Renal cortex interstitium (tissue), 15 donors: ENCODE measurements at places on chromosomes 1 and 21. TPM values are rescaled to one million over a fixed set of nuclear protein-coding genes. Genes with fewer than 3 reads are reported as not detected.

- DNase-seq, result no peak
These were observed 999 bp downstream of the THAP3 start for GRCh38 chr1:6625584-6626149.

DNA sequence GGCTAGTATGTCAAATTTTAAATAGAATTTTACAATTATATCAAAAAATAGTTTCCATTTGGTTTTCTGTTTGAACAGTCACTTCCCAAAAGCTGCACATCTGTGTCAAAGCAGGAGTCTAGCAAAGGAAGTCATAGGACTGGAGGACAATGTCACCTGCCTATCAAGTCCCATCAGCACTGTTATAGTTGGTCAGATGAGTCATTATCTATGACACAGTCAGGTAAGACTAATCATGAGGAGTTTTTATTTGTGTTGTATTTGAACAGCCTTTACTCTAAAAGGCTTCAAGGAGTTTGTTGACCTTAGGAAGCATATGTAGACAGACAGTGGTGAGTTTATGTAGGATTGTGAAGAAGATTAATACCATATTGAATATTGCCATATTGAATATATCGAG lies 74.2 kb upstream of the QSOX1 start:
- DNase-seq, result no peak

DNA sequence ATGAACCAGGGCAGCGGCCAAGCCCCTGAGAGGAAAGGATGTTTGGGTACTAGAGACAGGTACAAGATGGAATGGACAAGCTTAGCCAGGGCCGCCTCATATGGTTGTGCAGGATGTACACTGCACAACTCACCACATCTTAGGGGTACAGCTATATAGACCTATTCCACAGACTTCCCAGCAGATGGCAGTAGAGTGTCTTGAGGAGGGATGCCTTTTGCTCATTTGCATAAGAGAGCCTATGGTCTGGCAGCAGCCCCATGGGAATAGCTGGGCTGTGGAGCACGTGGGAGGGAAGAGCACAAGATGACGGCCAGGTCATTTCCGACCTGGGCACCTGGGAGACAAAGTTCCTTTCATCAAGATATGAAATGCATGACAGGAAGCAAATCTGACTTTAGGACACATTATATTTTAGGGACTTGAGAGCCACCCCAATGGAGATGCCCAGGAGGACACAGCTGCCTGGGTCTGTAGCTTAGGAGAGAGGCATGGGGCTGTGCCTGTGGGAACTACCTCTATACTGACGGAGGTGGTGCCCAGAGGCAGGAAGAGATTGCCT lies 215.5 kb downstream of the KCNJ6 start:
- DNase-seq, result no peak

TBX15 gene
- 0.24 TPM for polyA plus RNA-seq

GRCh38 chr1:103326595-103326994 lies 198.9 kb upstream of the RNPC3 start:
- DNase-seq, result no peak

- no peak for DNase-seq
These were observed 5.4 kb downstream of the VPS45 start for GRCh38 chr1:150072959-150073358.

FAM110D gene
- 0.67 TPM for polyA plus RNA-seq

DNA sequence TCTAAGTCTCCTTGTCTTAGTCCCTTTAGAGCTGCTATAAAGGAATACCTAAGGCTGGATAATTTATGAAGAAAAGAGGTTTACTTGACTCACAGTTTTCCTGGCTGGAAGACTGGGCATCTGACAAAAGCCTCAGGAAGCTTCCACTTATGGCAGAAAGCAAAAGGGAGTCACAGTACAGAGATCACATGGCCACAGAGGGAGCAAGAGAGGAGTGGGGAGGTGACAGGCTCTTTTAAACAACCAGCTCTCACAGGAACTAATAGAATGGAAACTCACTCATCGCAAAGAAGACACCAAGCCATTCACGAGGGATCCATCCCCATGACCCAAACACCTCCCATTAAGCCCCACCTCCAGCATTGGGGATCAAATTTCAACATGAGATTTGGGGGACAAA lies 68.8 kb downstream of the DDAH1 start:
- DNase-seq, result no peak

DNA sequence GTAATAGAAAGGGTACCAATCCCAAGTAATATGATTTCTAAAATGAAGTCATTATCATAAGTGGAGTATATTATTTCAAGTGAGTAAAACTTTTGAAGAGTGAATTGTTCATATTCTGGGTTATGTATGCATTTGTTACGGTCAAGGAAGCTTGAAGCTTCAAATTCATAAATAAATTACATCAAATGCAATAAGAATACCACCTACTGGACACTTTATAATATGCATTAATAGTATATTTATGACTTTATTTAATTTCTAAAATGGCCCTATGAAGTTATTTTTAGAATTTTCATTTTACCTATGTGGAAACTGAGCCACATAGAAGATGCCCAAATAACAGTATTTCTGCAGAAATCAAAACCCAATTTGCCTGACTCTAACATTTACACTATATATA lies 260.6 kb downstream of the SMYD3 start:
- DNase-seq, result no peak

DNA sequence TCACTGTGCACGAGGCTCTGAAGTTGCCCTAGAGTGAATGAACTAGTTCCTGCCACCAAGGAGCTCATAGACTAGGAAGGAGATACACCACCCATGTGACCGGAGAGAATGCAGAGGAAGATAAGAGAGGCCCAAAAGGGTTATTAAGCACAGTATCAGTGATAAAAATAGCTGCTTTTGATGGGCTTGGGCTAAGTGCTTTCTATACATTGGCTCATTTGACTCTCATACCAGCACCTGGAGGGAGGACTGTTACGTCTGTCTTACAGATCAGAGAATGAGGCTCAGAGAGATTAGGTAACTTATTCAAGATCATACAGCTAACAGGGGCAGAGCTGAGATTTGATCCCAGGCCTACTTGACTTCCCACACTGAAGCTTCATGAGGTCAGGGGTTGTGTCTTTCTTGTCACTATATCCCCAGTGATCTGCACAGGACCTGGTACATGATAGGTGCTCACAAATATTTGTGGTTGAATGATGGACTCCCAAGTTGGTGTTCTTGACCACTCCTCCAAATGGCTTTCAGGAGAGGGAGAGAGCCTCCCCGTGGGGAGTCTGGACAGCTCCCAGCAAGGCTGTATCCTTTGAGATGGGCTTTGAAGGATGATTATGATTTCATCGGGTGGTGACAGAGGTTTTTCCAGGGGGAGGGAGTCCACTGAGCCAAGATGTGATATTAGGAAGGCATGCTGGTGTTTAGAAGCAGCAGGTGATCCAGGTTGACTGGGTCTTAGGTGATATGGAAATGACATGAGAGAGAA lies 14.4 kb downstream of the PPFIA4 start:
- no peak for DNase-seq

GRCh38 chr21:24456358-24456757 lies 1150.9 kb downstream of the MRPL39 start:
- DNase-seq, result no peak

- no peak for DNase-seq
These were observed 67.6 kb upstream of the ST6GALNAC5 start for GRCh38 chr1:76799700-76800099.

DNA sequence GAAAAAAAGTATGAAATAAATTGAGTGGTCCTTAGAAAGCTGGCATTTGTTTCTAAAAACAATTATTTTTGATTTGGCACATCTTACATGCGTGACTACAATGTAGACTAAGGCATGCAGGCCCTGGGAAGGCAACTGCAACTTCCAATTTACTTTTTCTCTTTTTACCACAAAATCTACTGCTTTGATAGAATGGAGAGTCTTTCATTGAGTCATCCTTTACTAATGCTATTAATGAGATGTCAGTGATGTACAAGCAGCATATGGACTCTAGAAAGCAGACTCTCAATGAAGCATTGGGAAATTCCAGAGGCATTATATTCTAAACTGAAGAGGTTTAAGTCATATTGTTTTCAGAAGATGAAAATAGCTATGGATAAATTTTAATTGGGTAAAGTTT lies 29.6 kb upstream of the PRRX1 start:
- DNase-seq, result no peak

- no peak for DNase-seq
These were observed 38.6 kb upstream of the CCDC190 start for GRCh38 chr1:162899422-162900146.

TRIM17 gene
- 9.4 TPM for polyA plus RNA-seq

INKA2 gene
- polyA plus RNA-seq, result 3.6 TPM

DNA sequence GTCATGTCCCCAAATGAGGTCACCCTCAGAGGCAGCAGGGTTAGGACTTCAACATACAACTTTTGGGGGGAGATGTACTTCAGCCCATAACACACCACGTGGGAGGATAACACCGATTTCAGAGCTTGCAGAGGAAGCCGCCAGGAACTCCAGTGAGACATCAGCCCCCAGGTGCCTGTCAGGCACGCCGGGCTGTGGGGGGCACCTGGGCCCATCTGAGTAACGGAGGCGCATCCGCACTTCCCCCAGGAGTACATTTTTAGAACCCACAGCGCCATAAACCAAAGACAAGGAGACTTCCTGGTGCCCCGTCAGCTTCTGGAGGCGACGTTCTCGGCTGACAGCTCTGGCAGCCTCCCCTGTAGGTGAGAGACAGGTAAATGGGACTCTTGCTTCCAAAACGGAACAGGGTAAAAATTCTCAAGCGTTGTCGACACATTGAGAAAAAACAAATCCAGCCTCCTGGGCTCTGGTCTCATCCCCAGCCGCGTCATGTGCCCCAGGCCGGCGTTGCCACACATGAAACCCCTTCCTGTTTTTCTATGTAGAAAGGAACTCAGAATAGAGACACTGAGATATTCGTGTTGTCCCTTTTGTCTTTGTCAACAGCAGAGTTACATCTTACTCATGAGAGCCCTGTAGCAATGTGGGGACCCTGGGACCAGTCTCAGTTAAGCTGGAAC lies 93.3 kb downstream of the PDE9A start:
- DNase-seq, result no peak

GJC2 gene
- 1.0 TPM for polyA plus RNA-seq

DNA sequence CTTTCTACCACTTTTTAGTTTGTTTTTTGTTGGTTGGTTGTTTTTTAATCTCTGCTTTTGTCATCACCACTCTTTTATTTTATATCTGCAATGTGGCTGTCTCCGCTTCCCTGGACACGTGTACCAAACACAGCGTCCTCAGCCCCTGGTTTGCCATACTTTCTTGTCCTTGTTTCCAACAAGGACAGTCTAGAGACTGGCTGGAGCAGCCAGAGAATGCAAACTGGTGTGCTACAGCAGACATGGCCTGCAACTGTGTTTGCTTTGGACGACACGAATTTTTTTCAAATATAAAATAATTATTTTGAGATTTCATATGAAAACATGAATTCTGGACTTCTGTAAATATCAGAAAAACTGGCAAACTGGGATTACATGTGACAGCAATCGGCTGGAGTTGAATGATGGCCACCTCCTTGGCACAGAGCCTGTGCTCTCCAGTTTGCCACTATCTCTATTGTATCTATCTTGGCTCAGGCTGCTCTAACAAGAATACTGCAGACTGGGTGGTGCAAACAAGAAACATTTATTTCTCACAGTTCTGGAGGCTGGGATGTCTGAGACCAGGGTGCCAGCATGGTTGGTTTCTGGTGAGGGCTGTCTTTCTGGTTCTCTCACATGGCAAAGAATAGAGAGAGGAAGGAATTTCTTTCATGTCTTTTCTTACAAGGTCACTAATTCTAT lies 34.6 kb upstream of the POU2F1 start:
- DNase-seq, result no peak

TIAM1 gene
- polyA plus RNA-seq, result 15.9 TPM

DNA sequence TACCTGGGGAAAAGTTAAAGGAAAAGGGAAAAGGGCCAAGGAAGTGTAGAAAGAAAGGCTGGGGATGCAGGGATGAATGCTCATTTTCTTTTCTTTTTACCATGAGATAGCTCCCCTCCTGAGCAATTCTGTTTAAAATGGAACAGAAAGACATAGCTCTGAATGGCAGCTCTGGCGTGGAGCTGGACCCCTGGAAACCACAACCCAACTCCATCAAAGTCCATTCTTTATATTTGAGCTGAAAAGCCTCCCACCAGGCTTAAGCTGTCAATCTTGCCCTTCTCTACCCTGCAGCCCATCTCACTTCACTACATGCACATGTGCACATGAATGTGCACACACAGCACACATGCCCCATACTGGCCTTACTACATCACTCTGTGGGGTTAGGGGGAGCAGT lies 69.2 kb downstream of the TNR start:
- no peak for DNase-seq

- no peak for DNase-seq
These were observed 87.9 kb upstream of the LYST start for GRCh38 chr1:235954306-235955283.

MFN2 gene
- 60.7 TPM for polyA plus RNA-seq

GRCh38 chr1:218413179-218413578 lies 68.0 kb downstream of the TGFB2 start:
- no peak for DNase-seq

- DNase-seq, result no peak
These were observed 68.3 kb upstream of the BCAR3 start for GRCh38 chr1:93749894-93750301.

- no peak for DNase-seq
These were observed 57.5 kb upstream of the SDC3 start for GRCh38 chr1:30965924-30966599.

DNA sequence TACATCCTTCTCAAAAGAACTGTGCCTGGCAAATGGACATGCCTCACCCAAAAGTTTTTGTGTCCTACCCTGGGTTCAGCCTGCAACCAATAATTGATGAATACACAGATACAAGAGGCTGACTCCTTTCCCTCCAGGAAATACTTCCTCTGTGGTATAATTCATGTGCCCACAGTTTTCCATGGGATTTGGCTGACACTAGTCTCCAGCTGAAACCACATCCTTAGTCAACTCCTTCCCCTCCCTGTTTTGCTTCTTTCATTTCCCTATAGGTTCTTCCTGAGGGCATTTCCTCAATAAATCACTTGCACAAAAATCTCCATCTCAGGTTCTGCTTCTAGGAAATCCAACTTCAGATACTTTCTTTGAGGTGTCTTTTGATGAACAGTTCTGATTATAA lies 436.6 kb upstream of the C1orf87 start:
- no peak for DNase-seq

- DNase-seq, result no peak
These were observed 1.3 kb downstream of the TACSTD2 start for GRCh38 chr1:58575551-58576324.

DNA sequence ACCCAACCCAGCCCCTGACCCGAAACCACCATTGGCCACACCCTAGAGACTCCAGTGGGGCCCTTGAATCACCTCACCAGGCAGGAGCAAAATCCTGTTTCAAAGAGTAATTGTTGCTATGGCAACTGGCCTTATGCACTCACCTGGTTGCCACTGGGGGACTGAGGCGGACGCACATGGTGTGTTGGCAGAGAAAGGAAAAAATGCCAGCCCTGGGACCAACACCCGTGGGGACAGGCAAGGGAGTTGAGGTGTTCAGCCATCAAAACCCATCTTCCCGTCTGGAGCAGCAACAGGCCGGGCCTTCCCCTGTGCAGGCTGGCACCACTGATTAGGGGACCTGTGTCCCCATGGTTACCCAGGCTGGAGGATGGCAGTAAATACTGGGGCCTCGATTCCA lies 395.8 kb upstream of the VAMP3 start:
- DNase-seq, result no peak

FAM78B gene
- polyA plus RNA-seq, result 1.1 TPM
